SJCRH30 (cell line): ENCODE measurements at places on chromosomes 11 and 22. TPM values are rescaled to one million over a fixed set of nuclear protein-coding genes. Genes with fewer than 3 reads are reported as not detected.

DNA sequence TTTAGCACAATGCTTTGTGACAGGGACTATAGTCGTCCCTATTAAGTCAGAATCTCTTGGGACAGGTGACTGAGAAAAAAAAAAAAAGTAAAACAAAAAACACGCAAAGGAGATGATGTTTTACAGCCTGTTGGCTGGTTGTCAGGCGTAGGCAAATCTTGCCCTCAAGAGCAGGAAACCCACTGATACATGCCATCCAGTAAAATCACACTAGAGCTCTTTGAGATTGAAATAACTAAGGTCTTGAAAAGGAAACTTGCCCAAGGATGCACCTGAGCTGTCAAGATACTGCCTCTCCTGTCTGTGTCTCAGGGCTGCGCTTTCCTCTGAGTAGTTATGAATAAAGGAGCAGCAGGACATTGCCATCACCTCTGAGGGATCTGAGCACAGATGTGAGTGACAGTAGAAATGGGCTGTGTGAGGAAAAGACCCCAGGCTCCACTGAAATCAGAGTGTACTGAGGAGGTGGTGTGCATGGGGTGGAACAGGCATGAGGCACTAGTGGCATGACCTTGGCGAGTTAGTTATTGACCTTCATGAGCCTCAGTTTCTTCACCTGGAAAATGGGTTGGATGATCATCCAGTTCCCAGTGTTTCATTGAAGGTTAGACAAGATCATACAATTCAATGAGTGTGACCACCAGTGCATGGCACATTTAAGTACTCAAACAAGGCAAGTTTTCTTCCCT lies 23.3 kb downstream of the MICAL2 start:
- H3K36me3 ChIP-seq = no peaks in the 10 kb centered on the region
- no peaks in the 10 kb centered on the region for H3K27me3 ChIP-seq
- DNase-seq = no peak
- no peaks in the 10 kb centered on the region for H3K4me1 ChIP-seq
- no peak overlapping the region for H3K27ac ChIP-seq

Gene IGLL1
- 0.36 TPM in 1 of 2 replicates, not detected in the other for total RNA-seq

Gene GDPD4
- not detected in 2 replicates for total RNA-seq

DNA sequence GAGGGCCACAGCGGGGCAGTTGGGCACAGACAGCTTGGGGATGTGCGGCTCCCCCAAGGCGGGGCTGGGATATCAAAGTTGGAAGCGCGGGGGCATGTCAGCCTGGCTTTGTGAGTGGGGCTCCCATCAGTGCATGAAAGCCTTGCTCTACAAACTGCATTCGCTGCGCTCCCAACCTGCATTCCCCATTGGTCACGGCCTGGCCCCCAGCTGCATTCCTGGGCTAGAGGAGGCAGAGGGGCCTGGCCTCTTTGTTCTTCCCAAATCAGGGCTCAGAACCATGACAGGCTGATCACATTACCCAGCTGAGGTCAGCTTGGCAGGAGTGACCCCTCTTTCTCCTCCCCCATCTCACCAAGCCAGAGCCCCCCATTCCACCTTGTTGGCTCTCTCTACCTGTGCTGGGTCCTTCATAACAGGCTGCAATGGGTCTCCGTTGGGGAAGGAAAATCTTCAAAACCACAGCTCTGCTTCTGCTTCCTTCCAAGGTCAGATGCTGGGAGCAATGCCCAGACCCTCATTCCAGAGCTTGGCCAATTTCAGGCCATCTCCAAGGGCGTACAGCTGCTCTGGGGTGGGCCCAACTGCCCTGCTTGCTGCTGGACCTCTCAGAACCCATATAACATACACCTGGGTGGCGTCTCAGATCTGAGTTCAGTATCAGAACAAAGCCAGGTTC lies 38.7 kb upstream of the CDON start:
- H3K4me3 ChIP-seq = peak overlapping the region; percentile 26
- H3K27me3 ChIP-seq = no peaks in the 10 kb centered on the region
- peak; percentile 95 for DNase-seq

- H3K4me3 ChIP-seq = no peak overlapping the region
- no peaks in the 10 kb centered on the region for H3K4me1 ChIP-seq
- DNase-seq = peak; percentile 11
- no peaks in the 10 kb centered on the region for H3K36me3 ChIP-seq
- no peak overlapping the region for H3K27ac ChIP-seq
- H3K27me3 ChIP-seq = no peaks in the 10 kb centered on the region
Observed at GRCh38 chr11:80727315-80727714, 1286.5 kb upstream of the TENM4 start.

DNA sequence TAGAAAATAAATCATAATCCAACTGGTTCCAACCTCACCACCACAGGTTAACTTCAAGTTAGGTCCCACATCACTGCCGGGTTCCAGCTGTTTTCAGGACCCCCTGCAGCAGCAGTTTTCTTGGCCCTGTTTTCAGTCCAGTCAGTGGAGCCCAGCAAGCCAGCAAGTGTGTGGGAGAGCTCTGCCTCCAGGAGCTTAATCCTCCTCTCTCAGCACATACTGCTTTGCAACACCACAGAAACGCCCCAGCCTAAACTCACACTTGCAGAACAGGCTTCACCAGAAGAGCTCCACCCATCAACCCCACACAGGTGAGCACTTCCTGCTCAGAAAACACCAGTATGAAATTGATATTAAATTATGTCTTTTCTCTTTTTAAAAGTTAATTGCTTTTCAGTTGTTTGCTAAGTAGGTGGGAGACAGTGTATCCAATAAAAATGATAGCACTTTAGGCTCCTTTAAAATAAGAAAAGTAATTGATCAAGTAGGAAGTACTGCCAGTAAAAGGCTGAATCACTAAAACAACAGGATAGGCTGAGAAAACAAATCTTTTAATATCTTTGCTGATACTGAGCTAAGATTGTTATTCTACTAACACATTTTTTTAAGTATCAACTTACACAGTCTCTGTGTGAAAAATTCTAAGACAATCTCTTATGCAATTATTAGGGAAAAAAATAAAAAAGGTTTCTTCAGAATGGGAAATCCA lies 81.5 kb upstream of the TP53AIP1 start:
- no peak overlapping the region for H3K27ac ChIP-seq
- no peak overlapping the region for H3K4me3 ChIP-seq
- H3K27me3 ChIP-seq = no peaks in the 10 kb centered on the region

DNA sequence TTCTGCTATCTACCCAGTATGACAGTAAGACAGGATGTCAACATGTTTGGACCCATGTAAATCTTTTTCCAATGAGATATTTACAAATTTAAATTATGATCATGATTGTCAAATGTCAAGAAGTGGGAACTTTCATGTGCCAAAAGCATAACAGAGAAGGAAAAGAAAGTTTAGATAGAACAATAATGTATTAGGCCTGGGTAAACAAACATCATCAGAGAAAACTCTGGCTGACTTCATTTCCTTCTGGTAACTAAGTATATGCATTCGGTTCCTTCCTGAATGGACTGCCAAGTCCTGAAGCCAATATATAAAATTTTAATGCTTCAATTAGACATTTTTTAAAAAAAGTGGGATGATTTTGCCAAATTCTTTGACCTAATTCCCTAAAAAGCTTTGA lies 16.5 kb downstream of the RNF141 start:
- H3K36me3 ChIP-seq = peaks cover 17% of the 10 kb centered on the region
- no peak for DNase-seq
- H3K27me3 ChIP-seq = no peaks in the 10 kb centered on the region
- no peak overlapping the region for H3K4me3 ChIP-seq

DNA sequence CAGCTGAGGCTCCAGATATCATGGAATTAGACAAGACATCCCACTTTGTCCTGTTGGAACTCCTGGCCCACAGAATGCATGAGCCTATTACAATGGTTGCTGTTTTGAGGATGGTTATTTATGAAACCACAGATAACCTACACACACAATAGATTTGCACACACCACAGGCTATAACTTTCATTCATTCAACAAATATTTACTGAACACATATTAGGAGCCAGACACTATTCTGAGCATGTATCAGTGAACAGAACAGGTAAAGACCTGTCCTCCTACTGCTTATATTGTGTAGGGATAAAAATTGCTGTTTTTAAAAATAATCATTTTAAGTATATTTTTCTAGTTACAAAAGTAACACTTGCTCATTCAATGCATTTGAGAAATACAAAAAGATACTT lies 13.4 kb upstream of the LDLRAD3 start:
- DNase-seq = no peak
- no peak overlapping the region for H3K27ac ChIP-seq
- no peak overlapping the region for H3K4me3 ChIP-seq
- no peaks in the 10 kb centered on the region for H3K27me3 ChIP-seq
- H3K36me3 ChIP-seq = no peaks in the 10 kb centered on the region

- H3K36me3 ChIP-seq = peaks cover 36% of the 10 kb centered on the region
- H3K27ac ChIP-seq = peak overlapping the region; percentile 81
- peaks cover 68% of the 10 kb centered on the region for H3K4me1 ChIP-seq
- H3K27me3 ChIP-seq = no peaks in the 10 kb centered on the region
- H3K4me3 ChIP-seq = no peak overlapping the region
Observed at GRCh38 chr11:20035701-20036601, 124.3 kb downstream of the DBX1 start.

- no peaks in the 10 kb centered on the region for H3K27me3 ChIP-seq
- H3K27ac ChIP-seq = no peak overlapping the region
- no peaks in the 10 kb centered on the region for H3K36me3 ChIP-seq
- no peak for DNase-seq
- H3K4me3 ChIP-seq = no peak overlapping the region
- no peaks in the 10 kb centered on the region for H3K4me1 ChIP-seq
Observed at GRCh38 chr11:60390419-60390818, 5.8 kb upstream of the MS4A14 start.

GRCh38 chr22:36492109-36492508 lies 10.7 kb upstream of the TXN2 start:
- no peaks in the 10 kb centered on the region for H3K4me1 ChIP-seq
- H3K36me3 ChIP-seq = peaks cover 12% of the 10 kb centered on the region; the same call in 1 of the 2 replicates
- H3K27ac ChIP-seq = no peak overlapping the region
- no peaks in the 10 kb centered on the region for H3K27me3 ChIP-seq
- DNase-seq = peak; percentile 20

DNA sequence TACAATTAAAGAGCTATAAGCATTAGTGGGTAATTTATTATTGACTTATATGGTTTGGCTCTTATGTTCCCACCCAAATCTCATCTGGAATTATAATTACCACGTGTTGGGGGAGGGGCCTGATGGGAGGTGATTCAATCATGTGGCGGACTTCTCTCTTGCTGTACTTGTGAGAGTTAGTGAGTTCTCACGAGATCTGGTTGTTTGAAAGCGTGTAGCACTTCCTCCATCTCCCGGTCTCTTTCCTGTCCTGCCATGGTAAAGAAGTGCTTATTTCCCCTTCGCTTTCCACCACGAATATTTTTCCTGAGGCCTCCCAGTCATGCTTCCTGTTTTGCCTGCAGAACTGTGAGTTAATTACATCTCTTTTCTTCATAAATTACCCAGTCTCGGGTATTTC lies 28.1 kb upstream of the CHORDC1 start:
- DNase-seq = no peak
- H3K27me3 ChIP-seq = no peaks in the 10 kb centered on the region
- H3K27ac ChIP-seq = no peak overlapping the region
- no peak overlapping the region for H3K4me3 ChIP-seq
- no peaks in the 10 kb centered on the region for H3K36me3 ChIP-seq
- H3K4me1 ChIP-seq = no peaks in the 10 kb centered on the region

GRCh38 chr11:130159657-130160497 lies at the start of gene ST14:
TSS of gene ST14 (plus strand) at chr11:130159782. CDS start at chr11:130159980, 198 bp downstream.
- no peak for DNase-seq
- no peaks in the 10 kb centered on the region for H3K36me3 ChIP-seq
- no peaks in the 10 kb centered on the region for H3K27me3 ChIP-seq

- H3K27ac ChIP-seq = no peak overlapping the region
- no peaks in the 10 kb centered on the region for H3K36me3 ChIP-seq
- no peaks in the 10 kb centered on the region; the same call in 1 of the 2 replicates for H3K4me1 ChIP-seq
- no peak overlapping the region for H3K4me3 ChIP-seq
- no peak for DNase-seq
Observed at GRCh38 chr11:64933213-64933934, 2.3 kb downstream of the GPHA2 start.

DNA sequence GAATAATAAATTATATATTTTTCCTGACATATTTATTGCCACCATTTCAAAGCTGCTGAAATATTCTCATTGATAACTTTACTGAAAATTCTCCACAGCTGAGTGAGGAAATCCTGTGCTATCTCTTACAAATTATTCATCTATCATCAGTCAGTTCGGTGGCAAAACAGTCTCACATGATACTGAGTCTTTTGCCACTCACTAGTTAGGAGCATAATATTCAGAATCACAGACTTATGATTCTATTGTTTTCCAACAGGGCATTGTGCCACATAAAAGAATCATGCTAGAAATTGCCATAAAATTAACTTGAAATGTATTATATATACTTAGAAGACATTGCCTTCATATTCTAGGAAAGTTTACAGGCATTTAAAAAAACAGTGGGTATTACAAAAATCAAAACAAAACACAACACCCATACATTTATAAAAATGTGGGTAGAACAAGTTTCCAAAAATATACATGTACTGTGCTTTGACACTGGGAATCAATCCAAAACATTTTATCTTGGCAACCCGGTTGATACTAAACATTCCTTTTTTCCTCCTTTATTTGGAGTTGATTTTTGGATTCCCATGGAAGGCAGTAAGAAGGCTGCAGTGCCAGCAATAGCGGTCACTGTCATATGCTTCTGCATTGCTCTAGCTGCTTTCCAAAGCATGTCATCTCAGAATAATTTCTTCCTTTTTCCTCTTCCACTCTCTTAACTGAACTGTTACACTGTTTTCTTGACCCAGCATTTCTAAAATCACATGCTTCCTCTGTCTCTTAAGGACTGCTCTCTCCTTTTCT lies 42.5 kb downstream of the ATG16L2 start:
- H3K27ac ChIP-seq = no peak overlapping the region
- no peaks in the 10 kb centered on the region for H3K4me1 ChIP-seq
- no peak for DNase-seq
- H3K36me3 ChIP-seq = no peaks in the 10 kb centered on the region
- H3K4me3 ChIP-seq = no peak overlapping the region

GRCh38 chr22:29475550-29475949 lies 4.5 kb upstream of the NEFH start:
- no peaks in the 10 kb centered on the region for H3K4me1 ChIP-seq
- DNase-seq = no peak
- no peaks in the 10 kb centered on the region for H3K36me3 ChIP-seq
- H3K27ac ChIP-seq = no peak overlapping the region

Gene APOA5
- total RNA-seq = not detected in 2 replicates
